SJCRH30 (cell line): ENCODE measurements at places on chromosomes 1 and 21.

DNA sequence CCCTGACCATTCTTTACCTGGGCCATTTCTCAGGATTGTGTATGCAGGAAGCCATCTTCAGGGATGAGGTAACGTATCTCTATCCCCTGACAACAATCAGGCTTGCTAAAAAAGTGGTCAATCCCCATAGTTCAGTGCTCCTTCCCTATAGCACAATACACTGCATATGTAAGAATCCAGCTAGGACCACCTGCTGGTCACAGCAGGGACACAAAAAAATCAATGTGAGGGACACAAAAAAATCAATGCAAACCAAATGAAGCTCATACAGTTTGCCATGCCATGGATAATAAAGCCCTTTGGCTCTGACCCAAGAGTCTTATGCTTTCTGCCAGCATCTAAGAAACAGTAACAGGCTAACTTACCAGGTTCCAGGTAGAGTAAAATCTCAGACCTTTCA lies 16.3 kb downstream of the ACBD6 start:
- no peaks in the 10 kb centered on the region for H3K27me3 ChIP-seq
- no peak for DNase-seq
- no peaks in the 10 kb centered on the region for H3K4me1 ChIP-seq
- H3K4me3 ChIP-seq: no peak overlapping the region

DNA sequence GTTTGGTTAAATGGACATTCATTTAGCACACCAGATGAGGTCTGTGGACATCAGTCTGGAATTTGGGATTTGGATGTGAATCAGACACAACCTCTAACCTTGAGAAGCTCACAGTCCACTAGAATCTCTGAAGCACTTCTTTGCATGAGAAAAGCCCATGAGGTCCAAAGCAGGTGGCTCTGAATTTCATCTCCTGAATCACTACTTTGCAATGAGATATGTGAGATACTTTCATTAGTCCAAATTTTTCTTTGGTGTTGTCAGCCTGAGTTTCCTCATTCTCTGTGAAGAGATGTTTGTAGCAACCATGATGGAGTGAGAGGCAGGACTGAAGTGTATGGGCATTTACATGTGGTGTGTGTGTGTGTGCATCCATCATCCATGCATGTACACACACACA lies 16.5 kb upstream of the LCE2D start:
- H3K36me3 ChIP-seq: no peaks in the 10 kb centered on the region
- H3K27ac ChIP-seq: no peak overlapping the region
- H3K4me3 ChIP-seq: no peak overlapping the region
- no peak for DNase-seq
- H3K27me3 ChIP-seq: 0 out of 2 replicates have a peak, but pooled peaks cover 3% of the 10 kb centered on the region

- no peak for DNase-seq
- no peaks in the 10 kb centered on the region for H3K27me3 ChIP-seq
- no peak overlapping the region for H3K27ac ChIP-seq
- H3K4me1 ChIP-seq: no peaks in the 10 kb centered on the region
- H3K4me3 ChIP-seq: no peak overlapping the region
- peaks cover 73% of the 10 kb centered on the region for H3K36me3 ChIP-seq
These were observed 56.9 kb downstream of the MIER1 start for GRCh38 chr1:66981679-66982078.

DNA sequence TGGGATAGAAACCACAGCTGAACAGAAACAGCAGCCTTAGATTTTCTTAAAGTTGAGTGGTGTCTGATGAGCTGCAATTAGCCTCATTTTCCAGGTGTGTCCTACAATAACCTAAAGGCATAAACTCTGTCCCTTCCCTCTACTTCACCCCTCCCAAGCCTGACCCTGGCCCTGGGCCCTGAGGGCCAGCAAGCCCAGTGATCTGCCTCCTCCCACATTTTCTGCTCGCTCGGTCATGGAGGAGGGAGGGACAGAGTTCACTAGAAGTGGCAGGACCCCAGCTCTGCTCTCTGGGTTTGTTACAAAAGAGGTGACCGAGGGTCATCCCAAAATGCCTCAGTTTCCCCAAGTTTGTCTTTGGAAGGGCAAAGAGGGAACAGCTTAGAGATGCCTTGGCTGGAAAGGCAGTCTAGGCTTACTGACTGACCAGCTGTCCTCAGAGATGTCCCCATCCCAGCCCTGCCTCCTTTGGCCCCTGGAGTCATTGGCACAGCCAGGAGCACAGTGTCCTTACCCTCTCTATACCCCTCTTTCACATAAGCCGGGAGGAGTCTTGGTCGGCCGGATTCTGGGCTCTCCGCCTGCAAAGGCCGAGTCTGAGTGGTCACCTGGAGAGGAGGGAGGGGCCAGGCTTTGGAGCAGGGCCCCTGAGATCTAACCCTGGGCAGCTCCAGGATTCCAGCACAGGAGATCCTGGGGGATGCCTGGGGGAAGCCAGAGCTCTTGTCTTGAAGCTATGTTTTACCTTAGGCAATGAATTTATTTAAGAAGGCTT lies 172.7 kb downstream of the PTPRU start:
- DNase-seq: no peak
- no peaks in the 10 kb centered on the region; the same call in 1 of the 2 replicates for H3K27me3 ChIP-seq
- no peaks in the 10 kb centered on the region for H3K4me1 ChIP-seq
- no peak overlapping the region for H3K27ac ChIP-seq

- H3K27ac ChIP-seq: no peak overlapping the region
- no peaks in the 10 kb centered on the region for H3K4me1 ChIP-seq
- no peaks in the 10 kb centered on the region for H3K27me3 ChIP-seq
- no peak overlapping the region for H3K4me3 ChIP-seq
These were observed 333.8 kb upstream of the PTBP2 start for GRCh38 chr1:96387785-96388184.

GRCh38 chr1:10808441-10808840 lies 12.0 kb upstream of the CASZ1 start:
- no peak overlapping the region for H3K4me3 ChIP-seq
- DNase-seq: no peak

GRCh38 chr1:161196521-161197451 lies 2.1 kb downstream of the ADAMTS4 start:
- H3K4me1 ChIP-seq: peaks cover 26% of the 10 kb centered on the region
- H3K4me3 ChIP-seq: peak overlapping the region; percentile 57
- DNase-seq: peak; percentile 78
- peak overlapping the region; percentile 93 for H3K27ac ChIP-seq
- no peaks in the 10 kb centered on the region for H3K27me3 ChIP-seq

- no peaks in the 10 kb centered on the region for H3K4me1 ChIP-seq
- H3K27me3 ChIP-seq: no peaks in the 10 kb centered on the region
- no peak overlapping the region for H3K27ac ChIP-seq
- no peak for DNase-seq
These were observed 398.3 kb downstream of the KCNT2 start for GRCh38 chr1:196209983-196210382.

DNA sequence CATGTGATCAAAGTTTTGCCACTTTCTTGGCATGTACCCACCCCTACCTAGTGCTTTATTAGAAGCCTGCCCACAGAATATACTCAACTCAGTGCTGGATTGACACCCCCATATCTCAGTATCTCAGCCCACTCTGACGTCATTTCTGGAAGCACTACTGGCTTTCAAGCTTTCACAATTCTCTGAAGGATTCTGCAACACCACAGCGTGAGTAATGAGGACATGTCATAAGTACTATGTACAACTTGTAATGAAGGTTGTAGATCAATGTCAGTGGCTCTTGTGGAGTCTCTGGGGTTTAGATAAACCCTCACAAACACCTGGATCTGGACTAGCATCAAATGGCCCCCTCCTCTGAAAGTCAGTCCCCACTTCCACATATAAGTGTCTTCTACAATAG lies 57.2 kb downstream of the TNFSF4 start:
- no peaks in the 10 kb centered on the region for H3K36me3 ChIP-seq
- H3K4me3 ChIP-seq: no peak overlapping the region
- H3K27me3 ChIP-seq: no peaks in the 10 kb centered on the region
- no peak for DNase-seq
- no peaks in the 10 kb centered on the region for H3K4me1 ChIP-seq

GRCh38 chr1:9073143-9073542 lies 3.7 kb upstream of the SLC2A5 start:
- no peaks in the 10 kb centered on the region for H3K4me1 ChIP-seq
- no peaks in the 10 kb centered on the region for H3K36me3 ChIP-seq
- no peak overlapping the region for H3K27ac ChIP-seq
- no peak overlapping the region for H3K4me3 ChIP-seq

DNA sequence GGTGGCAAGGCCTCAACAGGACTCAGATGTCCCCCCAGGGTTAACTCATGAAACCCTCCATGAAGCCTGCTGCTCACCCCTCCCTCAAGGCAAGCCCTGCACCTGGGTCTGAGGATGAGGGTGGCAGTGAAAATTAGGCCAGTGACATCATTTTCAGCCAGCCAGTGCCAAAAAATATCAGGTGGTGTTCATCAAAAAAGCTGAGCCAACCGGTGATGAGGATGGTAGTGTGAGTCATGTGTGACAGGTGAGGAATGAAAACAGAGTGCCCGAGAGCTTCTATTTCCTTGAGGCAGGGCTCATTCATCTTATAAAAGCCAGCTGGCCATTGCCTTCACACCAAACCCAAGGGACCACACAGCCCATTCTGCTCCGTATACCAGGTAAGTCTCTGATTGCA lies at the start of gene SPRR1A:
Gene SPRR1A, plus strand, starts transcription at position 339 of the 400 bp plus-strand sequence. CDS start 1,150 bp downstream, outside the sequence.
- 0 out of 2 replicates have a peak, but pooled peaks cover 3% of the 10 kb centered on the region for H3K27me3 ChIP-seq
- H3K27ac ChIP-seq: no peak within 1 kb of the TSS
- DNase-seq: no peak
- H3K4me3 ChIP-seq: no peak within 1 kb of the TSS
- no peaks in the 10 kb centered on the region for H3K36me3 ChIP-seq
- H3K4me1 ChIP-seq: no peaks in the 10 kb centered on the region

DNA sequence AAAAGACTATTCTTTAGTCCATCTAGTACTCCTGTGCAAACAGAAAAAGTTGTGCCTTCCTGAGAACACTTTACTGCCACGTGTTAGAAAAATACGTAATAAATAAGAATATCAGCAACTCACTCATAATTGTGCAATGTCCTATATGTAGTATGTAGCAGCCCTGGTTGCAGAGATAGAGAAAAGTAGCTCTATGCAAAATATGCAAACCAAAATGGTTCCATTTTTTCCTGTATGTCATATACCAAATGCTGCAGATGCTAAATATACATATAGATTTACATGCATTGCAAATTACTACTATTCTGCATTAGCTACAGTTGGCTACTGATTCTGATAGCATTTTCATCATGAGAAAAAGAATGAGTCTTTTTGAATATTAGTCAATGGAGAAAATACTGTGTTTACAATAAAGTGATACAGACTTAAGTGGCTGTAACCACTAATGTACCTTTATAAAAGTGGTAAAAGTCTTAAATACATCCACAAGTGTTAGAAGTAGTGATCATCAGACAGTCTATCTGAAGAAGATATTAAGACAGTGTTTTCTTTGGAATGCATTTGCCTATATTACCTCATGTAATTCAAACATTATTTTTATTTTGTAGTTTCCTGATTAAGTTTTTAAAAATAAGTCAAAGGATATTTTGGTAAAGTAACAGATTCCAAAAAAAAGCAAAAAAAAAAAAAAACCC lies 19.8 kb downstream of the NME7 start:
- no peak for DNase-seq
- no peaks in the 10 kb centered on the region for H3K4me1 ChIP-seq
- no peaks in the 10 kb centered on the region for H3K27me3 ChIP-seq
- no peaks in the 10 kb centered on the region for H3K36me3 ChIP-seq
- H3K4me3 ChIP-seq: no peak overlapping the region
- no peak overlapping the region for H3K27ac ChIP-seq

DNA sequence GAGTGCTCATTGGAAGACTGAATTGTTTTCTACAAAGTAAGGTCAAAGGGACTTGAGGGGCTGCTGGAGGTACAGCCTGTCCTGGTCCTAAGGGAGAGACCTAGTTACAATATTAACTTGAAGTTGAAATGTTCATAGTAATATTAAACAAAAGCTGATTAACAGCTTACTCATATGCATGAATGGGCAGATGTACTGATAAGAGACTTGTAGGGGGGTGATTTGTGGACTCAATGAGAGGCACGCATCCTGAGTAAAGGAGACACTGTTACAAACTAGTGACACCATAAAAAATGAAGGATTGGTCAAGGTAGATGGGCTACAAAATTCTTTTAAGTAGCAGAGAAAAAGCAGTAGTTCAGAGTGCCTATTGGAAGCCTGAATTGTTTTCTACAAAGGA lies 2.7 kb downstream of the HSD11B1 start:
- H3K36me3 ChIP-seq: no peaks in the 10 kb centered on the region
- H3K4me3 ChIP-seq: no peak overlapping the region
- peaks cover 9% of the 10 kb centered on the region for H3K27me3 ChIP-seq
- H3K4me1 ChIP-seq: no peaks in the 10 kb centered on the region

GRCh38 chr1:57058652-57059501 lies 93.1 kb upstream of the C8B start:
- 0 out of 2 replicates have a peak, but pooled peaks cover 3% of the 10 kb centered on the region for H3K27me3 ChIP-seq
- no peak overlapping the region for H3K4me3 ChIP-seq
- H3K4me1 ChIP-seq: no peaks in the 10 kb centered on the region
- H3K27ac ChIP-seq: no peak overlapping the region
- H3K36me3 ChIP-seq: no peaks in the 10 kb centered on the region
- DNase-seq: no peak

- H3K27me3 ChIP-seq: no peaks in the 10 kb centered on the region
- no peak for DNase-seq
- no peak overlapping the region for H3K27ac ChIP-seq
- H3K4me1 ChIP-seq: no peaks in the 10 kb centered on the region
- H3K4me3 ChIP-seq: no peak overlapping the region
These were observed 5.2 kb upstream of the CTH start for GRCh38 chr1:70405780-70406416.

GRCh38 chr1:17363771-17364170 lies 8.2 kb upstream of the PADI6 start:
- no peak for DNase-seq
- H3K36me3 ChIP-seq: no peaks in the 10 kb centered on the region
- no peak overlapping the region for H3K27ac ChIP-seq
- H3K4me1 ChIP-seq: 0 out of 2 replicates have a peak, but pooled peaks cover 2% of the 10 kb centered on the region
- no peak overlapping the region for H3K4me3 ChIP-seq
- peaks cover 7% of the 10 kb centered on the region for H3K27me3 ChIP-seq

GRCh38 chr1:181821701-181822100 lies 239.8 kb downstream of the ZNF648 start:
- H3K4me1 ChIP-seq: no peaks in the 10 kb centered on the region
- no peak overlapping the region for H3K27ac ChIP-seq
- no peak overlapping the region for H3K4me3 ChIP-seq
